ENCODE measurements at places on chromosomes 5 and 9.

DNA sequence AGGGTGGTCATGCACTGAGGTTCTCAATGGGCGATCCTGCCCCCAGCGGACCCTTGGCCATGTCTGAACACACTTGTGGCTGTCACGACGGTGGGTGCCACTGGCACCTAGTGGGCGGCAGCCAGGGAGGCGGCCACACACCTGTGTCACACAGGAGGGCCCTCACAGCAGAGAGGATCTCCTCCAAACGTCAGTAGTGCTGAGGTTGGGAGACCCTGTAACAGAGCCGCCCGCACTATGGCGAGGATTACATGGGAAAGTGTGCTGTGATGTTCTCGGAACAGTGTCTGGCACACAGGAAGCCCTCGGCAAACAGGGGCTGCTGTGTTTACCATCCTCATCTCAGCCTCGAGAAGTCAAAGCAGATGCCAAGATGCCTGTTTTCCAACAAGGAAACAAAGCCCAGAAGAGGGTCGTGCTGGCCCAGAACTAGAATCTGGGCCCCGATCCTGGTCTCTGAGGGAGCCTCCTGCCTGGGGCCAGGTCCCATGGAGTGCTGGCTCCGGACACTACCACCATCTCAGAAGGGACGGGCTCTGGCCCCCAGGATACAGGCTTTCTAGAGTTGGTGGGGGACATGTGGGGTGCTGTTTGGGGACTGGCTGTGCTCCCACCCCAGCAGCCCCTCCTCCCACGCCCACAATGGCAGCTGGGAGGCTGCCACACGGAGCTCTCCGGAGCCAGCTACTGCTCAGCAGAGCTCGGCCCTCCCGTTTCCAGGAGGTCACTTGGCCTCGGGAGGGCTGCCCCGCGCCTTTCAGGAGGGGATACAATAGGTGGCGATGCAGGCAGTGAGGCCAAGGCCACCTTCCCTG is 48.2 kb downstream of the DBH start:
- DNase-seq = no peak

DNA sequence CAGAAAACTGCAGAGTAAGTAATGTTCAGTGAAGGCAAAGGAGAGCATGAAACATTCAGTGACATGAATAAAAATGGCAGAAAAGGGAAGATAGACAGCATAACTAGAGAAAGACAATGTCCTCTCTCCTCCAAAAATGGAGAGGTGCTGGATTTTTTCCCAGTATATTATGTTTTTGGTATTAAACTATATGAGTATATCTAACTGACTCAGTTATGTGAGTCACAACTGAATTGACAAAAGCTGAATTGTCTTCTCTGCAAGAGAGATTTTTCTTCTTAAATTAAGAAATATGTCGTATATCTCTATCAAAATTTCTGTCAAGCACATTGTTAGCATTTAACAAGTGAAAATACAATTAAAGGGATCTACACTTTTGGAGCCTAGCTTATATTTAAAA is 375.1 kb downstream of the CHSY3 start:
- no peak for DNase-seq

- DNase-seq = no peak
Observed at GRCh38 chr5:95863383-95863757, 40.8 kb upstream of the GLRX start.

- no peak for DNase-seq
Observed at GRCh38 chr9:128107468-128108268, 19.9 kb downstream of the PTGES2 start.

DNA sequence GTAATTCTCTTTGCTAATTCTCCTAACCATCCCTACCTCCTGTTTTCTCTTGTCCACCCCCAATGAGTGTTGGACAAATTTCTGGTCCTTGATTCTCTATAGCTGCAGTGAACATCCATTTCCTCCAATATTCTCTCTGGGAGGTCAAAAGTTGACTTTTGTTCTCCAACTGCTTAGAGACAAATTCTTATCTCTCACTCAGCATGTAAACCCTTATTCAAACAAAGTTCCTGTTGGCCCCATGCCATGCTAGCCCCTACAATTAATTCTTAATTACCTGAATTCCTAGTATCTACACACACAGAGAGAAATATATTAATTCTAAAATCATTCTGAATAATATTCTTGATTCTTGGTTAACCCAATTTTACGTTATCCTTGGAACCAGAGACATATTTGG is 472.9 kb upstream of the ACTBL2 start:
- DNase-seq = no peak

Data from GM13976 (cell line).